ENCODE measurements at places on chromosomes 4 and X. TPM values are rescaled to one million over a fixed set of nuclear protein-coding genes. Genes with fewer than 3 reads are reported as not detected.

The CD38 gene
- under 0.01 TPM for total RNA-seq

The FAM9A gene
- not detected for total RNA-seq

The RTL5 gene
- 0.84 TPM for total RNA-seq

The WDR17 gene
- total RNA-seq: 1.3 TPM

The TXK gene
- total RNA-seq: not detected

The RBM46 gene
- total RNA-seq: not detected

The IBSP gene
- total RNA-seq: not detected

The ARR3 gene
- not detected for total RNA-seq

The TEX13D gene
- total RNA-seq: not detected

The KLHL13 gene
- 3.2 TPM for total RNA-seq

The USP17L21 gene
- total RNA-seq: not detected

The JCHAIN gene
- not detected for total RNA-seq

The ZNF157 gene
- not detected for total RNA-seq

The ETDA gene
- not detected for total RNA-seq

The PDGFC gene
- total RNA-seq: 37.5 TPM

The CTBP1 gene
- total RNA-seq: 202 TPM
